Neural crest cell (in vitro differentiated cells): ENCODE measurements at places on chromosomes 7 and 10. TPM values are rescaled to one million over a fixed set of nuclear protein-coding genes. Genes with fewer than 3 reads are reported as not detected.

DNA sequence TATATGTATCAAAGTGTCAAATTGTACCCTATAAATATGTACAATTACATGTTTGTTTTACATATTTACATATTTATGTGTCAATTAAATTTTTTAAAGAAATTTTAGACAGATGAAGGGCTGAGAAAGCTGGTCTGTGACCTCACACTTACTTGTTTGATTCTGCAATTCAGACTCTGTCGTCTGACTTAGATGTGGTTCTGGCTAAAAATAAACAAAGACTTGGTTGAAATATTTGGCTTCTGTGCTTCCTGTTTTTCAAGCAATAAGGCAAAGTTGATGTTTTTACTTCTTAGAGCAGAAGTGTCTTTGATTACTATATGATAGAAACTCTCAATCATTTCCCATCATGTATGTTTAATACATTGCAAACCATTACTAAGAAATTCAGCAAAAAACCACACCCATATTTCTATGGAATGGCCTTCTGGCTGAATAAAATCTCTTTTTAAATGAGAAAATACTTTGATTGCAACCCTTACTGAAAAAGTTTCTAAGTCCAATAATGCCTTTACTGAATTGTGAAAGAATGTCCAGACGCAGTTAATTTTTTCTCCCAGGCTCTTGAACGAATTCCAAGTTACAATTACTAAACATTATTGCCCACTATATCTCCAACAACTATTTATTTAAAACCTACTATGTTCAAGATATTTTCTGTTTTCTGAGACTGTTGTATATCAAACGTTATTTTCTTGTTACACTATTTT, 59.5 kb upstream of the PRKG1 start:
- no peaks in the 10 kb centered on the region for H3K27me3 ChIP-seq
- peaks cover 4% of the 10 kb centered on the region for H3K4me1 ChIP-seq
- H3K36me3 ChIP-seq: no peaks in the 10 kb centered on the region
- no peak for DNase-seq

Gene LDB3
- 0.56 and 1.0 TPM in 2 replicates for total RNA-seq

Gene PPP1R17
- 1.2 and 1.4 TPM in 2 replicates for total RNA-seq

Gene SPDYE11
- total RNA-seq: not detected in 2 replicates

DNA sequence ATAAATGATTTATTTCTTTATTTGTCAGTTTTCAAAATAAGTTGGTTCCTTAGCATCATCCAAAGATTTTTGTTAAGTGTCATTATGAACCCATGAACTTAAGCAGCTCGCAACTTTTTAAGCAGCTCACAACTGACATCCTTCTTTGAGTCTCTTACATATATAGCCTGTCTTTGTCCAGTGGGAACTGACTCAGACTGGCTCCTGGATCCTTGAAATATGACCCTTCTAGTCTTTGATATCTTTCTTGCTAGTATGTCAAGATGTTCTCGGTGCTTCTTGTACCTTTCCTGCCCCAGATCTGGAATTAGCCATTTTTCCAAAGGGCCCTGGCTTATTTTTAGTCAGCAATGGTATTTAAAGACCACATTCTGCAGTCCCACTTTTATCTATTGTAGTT, 53.9 kb upstream of the ARID5B start:
- no peak for DNase-seq
- H3K4me3 ChIP-seq: no peak overlapping the region
- H3K27me3 ChIP-seq: no peaks in the 10 kb centered on the region
- H3K27ac ChIP-seq: no peak overlapping the region
- H3K36me3 ChIP-seq: no peaks in the 10 kb centered on the region
- H3K4me1 ChIP-seq: peaks cover 9% of the 10 kb centered on the region

Gene PRPS1L1
- total RNA-seq: not detected in 2 replicates

Gene A1CF
- total RNA-seq: not detected in 2 replicates

Gene CHN2
- total RNA-seq: 15.4 and 15.9 TPM in 2 replicates

DNA sequence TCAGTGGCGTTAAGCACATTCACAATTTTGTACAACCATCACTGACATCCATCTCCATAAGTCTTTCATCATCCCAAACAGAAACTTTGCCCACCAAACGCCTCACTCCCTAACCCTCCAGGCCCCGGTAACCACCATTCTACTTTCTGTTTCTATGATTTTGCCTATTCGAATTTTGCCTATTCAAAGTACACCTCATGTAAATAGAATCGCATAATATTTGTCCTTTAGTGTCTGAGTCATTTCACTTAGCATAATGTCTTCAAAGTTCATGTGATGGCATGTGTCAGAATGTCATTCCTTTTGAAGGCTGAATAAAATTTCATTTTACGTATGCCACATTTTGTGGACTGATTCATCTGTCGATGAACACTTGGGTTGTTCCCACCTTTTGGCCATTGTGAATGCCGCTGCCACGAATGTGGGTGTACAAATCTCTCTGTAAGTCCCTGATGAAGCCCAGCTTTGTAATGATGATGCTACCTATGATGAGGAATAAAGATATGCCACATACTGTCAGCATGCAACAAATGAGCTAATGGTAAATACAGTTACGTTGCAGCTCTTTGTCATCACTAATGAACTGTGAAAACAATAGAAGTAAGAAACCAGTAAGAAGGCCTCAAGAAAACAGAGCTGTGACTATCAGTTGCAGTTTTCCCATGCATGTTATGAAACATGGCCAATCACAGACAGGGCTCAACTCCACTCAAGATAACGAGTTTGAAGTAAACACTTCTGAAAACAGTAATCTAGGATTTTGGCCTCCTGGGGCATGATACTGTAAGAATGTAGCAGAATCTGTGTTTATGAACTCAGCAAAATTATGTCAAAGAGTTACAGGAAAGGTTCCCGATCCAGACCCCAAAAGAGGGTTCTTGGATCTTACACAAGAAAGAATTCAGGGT, 120.0 kb downstream of the ADAM12 start:
- H3K4me1 ChIP-seq: peaks cover 15% of the 10 kb centered on the region
- H3K36me3 ChIP-seq: peaks cover 30% of the 10 kb centered on the region
- no peak for DNase-seq
- H3K27ac ChIP-seq: no peak overlapping the region
- no peaks in the 10 kb centered on the region for H3K27me3 ChIP-seq
- no peak overlapping the region for H3K4me3 ChIP-seq

Gene NUTM2B
- total RNA-seq: 1.8 TPM in 2 replicates

Gene CFAP43
- 0.63 and 0.71 TPM in 2 replicates for total RNA-seq

DNA sequence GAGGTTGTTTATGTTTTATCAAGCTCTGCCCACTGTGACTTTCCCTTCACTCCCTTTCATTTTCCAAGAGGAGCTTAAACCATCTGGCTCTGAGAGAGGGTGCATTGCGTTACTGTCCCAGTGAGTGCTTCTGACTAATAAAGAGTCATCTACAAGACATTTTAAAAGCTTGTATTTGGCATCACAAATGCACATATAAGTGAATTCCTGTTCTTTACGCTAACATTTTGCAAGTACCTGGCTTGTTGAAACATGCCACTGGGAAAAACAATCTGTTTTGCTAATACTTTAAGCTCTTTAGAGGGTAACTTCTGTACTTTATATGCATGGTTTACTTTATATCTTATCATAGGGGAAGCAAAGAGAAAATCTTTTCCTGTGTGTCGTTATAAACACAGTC, 534.6 kb upstream of the POM121L12 start:
- H3K4me1 ChIP-seq: no peaks in the 10 kb centered on the region
- H3K27me3 ChIP-seq: no peaks in the 10 kb centered on the region
- no peak overlapping the region for H3K27ac ChIP-seq
- no peaks in the 10 kb centered on the region for H3K36me3 ChIP-seq
- H3K4me3 ChIP-seq: no peak overlapping the region

DNA sequence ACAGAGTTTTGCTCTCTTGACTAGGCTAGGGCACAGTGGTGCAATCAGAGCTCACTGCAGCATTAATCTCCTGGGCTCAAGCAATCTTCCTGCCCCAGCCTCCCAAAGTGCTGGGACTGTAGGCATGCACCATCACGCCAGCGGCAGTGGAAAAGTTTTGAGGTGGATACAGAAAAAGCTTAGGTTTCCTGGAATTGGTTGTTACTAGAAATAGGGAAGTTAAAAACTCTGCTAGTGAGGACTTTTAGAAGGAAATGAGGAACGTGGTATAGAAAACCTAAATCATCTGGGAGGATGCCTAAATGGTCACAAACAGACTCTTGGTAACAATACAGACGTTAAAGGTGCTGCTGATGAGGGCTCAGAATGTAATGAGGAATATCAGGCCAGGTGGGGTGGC, 10.9 kb upstream of the SNX8 start:
- H3K4me1 ChIP-seq: no peaks in the 10 kb centered on the region
- no peak overlapping the region for H3K27ac ChIP-seq

Gene GRM8
- total RNA-seq: 2.6 and 2.7 TPM in 2 replicates

Gene ZNF239
- 11.2 and 12.1 TPM in 2 replicates for total RNA-seq

- H3K27me3 ChIP-seq: no peaks in the 10 kb centered on the region
- peaks cover 9% of the 10 kb centered on the region for H3K36me3 ChIP-seq
- no peak overlapping the region for H3K4me3 ChIP-seq
- H3K27ac ChIP-seq: no peak overlapping the region
Measured at GRCh38 chr10:97664282-97664850, 22.7 kb downstream of the AVPI1 start.

DNA sequence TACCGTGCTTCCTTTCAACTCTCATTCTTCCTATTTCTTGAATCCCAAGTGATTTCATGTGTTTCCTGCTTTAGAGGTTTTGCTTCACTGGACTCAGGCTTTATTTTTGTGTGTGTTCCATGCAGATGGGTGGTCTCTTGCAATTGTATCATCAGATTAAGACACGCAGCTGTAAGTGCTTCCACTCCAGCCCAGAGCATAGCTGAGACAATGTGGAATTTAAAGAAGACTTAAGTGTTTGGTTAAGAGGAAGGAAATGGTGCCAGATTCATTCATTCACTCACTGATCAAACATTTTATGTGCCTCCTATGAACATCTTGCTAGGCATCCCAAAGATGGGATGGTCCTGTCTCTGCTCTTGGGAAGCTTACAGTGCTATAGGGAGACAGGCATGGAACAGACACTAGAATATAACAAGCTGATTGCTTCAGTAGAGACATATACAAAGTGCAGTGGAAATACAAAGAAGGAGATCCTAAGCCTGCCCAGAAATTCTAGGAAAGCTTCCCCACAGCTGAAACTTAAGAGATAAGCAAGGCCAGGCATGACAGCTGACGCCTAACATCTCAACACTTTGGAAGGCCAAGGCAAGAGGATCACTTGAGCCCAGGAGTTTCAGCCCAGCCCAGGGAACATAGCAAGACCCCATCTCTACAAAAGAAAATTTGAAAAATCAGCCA, 46.1 kb upstream of the LRRC17 start:
- H3K4me3 ChIP-seq: no peak overlapping the region
- no peak for DNase-seq
- H3K27ac ChIP-seq: no peak overlapping the region
- no peaks in the 10 kb centered on the region for H3K27me3 ChIP-seq
- H3K4me1 ChIP-seq: no peaks in the 10 kb centered on the region

Gene GRM3
- total RNA-seq: 2.9 and 3.4 TPM in 2 replicates

Gene SAMD9
- total RNA-seq: 0.21 and 0.30 TPM in 2 replicates
